ENCODE measurements at places on chromosomes 6 and 20.

DNA sequence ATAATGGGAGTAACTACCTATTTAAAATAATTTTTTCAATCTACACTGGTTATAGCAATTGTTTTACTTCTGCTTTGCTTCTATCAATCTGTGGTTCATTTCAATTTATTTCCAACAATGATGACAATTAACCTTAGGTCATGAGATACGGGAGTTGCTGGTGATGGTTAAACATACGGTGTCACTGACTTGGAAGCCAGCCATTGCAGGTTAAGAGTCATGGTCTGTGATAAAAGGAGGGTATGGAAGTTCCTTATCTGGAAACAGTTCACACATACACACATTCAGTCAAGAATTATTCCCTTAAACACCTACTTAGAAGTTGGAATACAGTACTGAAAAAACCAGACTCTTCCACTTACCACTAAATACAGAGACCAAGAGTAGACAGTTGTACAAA is 180.0 kb downstream of the KIF16B start:
- DNase-seq, result no peak
- H3K36me3 ChIP-seq, result peaks cover 9% of the 10 kb centered on the region
- H3K4me3 ChIP-seq, result no peak overlapping the region
- H3K4me1 ChIP-seq, result no peaks in the 10 kb centered on the region
- no peak overlapping the region for H3K27ac ChIP-seq

GRCh38 chr6:54112151-54112650 is 958 bp downstream of the MLIP start:
- no peaks in the 10 kb centered on the region for H3K36me3 ChIP-seq
- no peaks in the 10 kb centered on the region for H3K27me3 ChIP-seq
- H3K27ac ChIP-seq, result no peak overlapping the region
- no peak overlapping the region for H3K4me3 ChIP-seq
- H3K4me1 ChIP-seq, result no peaks in the 10 kb centered on the region

DNA sequence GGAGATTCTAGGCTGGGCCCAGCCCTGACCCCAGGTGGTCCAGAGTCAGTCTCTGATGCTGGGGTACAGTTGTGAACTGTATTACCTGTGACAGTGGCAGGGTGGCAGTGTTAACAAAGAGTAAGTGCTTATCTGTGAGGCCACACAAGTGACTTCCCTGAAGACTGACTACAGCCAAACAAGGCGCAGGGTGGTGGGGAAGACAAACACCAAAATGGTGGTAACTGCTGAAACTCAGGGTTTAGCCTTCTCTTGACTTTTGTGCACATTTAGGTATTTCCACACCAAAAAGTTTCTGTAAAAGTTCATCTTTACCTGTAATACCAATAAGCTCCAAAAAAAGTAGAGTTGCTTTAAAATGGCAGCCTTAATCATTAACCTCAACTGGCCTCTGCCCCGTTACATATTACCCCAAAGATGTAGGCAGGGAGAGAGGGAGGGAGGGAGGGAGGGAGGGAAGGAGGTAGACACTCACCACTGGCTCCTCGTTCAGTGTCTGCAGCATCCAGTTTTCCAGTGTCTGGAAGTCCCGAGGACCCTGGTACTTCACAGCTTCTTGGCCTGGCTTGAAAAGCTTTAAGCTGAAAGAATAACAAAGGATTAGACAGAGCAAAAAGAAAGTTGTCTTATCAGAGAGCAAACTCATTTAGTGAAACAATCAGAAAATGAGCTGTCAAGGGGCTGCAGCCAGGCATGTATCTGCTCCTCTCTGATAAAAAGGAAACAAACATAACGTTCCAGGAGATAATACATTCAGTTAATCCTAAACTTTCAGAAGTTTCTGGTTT is 11.3 kb downstream of the TXNDC5 start:
- H3K27me3 ChIP-seq, result no peaks in the 10 kb centered on the region
- no peak for DNase-seq
- H3K4me1 ChIP-seq, result peaks cover 6% of the 10 kb centered on the region
- no peak overlapping the region for H3K27ac ChIP-seq
- no peak overlapping the region for H3K4me3 ChIP-seq

DNA sequence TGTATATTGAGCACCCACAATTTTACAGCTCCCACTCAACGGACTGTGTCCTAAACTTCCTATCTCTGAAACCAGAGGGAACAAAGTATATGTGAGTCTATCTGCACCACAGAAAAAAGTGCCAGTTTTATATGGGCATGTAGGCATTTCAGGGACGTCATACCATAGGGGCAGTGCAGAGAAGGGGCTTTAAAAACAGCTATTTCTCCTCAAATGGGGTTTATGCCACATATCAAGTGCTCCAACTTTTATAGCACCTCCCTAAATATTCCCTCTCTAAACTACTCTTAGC is 28.9 kb upstream of the ASF1A start:
- H3K27me3 ChIP-seq, result no peaks in the 10 kb centered on the region
- DNase-seq, result no peak
- H3K4me1 ChIP-seq, result peaks cover 38% of the 10 kb centered on the region
- H3K27ac ChIP-seq, result peak overlapping the region; percentile 56

- peak; percentile 21 for DNase-seq
- H3K4me3 ChIP-seq, result peak overlapping the region; percentile 65
- H3K4me1 ChIP-seq, result peaks cover 51% of the 10 kb centered on the region
- peaks cover 4% of the 10 kb centered on the region for H3K36me3 ChIP-seq
These were observed 34.2 kb downstream of the DTNBP1 start for GRCh38 chr6:15628499-15629131.

DNA sequence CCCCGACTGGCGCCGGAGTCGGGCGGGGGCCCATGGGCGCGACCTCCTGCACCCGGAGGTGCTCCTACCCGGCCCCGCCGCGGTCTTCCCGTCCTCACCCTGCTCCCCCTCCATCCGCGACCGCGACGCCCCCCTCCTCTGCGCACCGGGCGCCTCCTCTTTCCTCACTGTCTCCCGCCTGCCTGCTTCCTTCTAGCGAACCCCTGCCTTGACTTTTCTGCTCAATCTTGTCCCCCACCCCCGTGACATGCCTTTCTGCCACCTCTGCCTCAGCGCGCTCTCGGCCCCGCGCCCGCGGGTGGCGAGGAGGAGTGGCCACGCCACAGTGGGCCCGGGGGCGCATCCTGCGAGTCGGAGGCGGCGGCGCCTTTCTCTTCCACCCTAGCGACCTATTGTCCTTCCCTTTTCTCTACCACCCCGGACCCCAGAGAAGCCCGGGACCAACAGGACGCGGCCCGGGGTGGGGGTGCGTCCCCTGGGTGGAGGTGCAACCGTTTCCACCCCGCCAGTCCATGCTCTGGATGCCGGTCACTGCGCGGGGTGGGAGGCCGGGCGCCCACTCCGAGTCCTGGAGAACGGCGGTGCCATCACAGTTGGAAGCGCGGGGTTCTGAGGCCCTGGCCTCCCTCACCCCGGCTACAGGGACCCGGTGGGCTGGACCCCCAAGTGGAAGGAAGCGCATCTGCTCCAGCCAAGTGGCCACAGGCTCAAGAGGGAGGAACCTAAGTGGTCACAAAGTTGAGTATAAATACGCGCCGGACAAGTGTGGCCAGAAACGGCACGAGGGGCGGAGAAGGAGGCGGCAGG is 2.0 kb downstream of the PDE10A start:
- H3K4me3 ChIP-seq, result no peak overlapping the region
- no peak for DNase-seq
- no peak overlapping the region for H3K27ac ChIP-seq
- H3K36me3 ChIP-seq, result no peaks in the 10 kb centered on the region

DNA sequence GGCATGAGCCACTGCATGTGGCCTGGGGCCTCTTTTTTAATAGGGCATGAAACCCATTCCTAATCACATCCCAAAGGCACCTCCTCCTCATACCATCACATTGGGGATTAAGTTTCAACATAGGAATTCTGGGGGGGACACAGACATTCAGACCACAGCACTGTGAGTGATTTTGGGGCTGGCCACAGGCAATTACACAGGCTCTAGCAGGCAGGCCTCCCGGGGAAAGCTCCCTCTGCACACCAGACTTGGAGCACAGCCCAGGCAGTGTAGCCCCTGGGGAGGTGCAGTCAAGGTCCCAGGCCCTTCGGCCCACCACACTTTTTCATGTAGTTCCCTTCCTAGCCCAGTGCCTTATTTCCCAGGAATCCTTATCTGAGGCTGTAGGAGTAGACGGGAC is 5.5 kb downstream of the SFT2D1 start:
- no peak overlapping the region for H3K27ac ChIP-seq
- H3K4me3 ChIP-seq, result no peak overlapping the region
- H3K27me3 ChIP-seq, result no peaks in the 10 kb centered on the region
- DNase-seq, result no peak
- H3K36me3 ChIP-seq, result peaks cover 15% of the 10 kb centered on the region
- peaks cover 49% of the 10 kb centered on the region for H3K4me1 ChIP-seq

DNA sequence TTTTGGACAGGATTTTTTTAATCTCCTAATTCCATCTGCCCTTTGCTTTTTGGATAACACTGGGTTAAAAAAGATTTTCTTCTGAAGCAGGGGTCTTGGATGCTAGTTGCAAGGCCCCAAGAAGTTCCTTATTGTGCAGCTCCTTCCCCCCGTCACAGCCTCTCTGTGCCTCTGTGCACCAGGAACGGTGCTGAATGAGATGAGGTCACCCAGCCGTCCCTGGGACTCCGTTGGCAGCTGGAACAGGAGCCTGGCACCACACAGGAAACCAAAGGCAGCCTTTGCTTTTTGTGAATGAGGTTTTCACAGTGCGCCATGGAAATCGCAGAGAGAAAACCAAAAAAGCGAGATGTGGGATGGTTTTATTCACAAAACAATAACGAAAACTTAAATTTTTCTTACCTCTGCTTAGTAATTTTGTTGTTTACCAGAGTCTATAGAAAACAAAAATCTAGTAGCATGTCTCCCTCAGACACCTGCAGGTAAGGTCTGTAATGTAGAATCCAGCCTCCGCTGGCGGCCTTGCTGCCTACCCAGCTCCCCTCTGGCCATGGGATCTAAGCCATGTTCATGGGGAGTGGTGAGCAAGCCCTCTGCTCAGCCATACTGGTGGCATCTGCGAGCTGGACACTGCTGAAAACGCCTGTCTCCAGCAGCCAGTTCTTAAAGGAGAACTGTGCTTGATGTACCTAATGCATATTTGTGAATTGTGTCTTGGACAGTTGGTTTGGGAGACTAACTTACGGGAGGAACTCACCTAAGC is 40.4 kb upstream of the SYNJ2 start:
- no peaks in the 10 kb centered on the region for H3K27me3 ChIP-seq
- no peak overlapping the region for H3K27ac ChIP-seq
- DNase-seq, result no peak
- H3K4me3 ChIP-seq, result no peak overlapping the region
- no peaks in the 10 kb centered on the region for H3K4me1 ChIP-seq

Data from effector memory CD8-positive, alpha-beta T cell (primary cell).